T-helper 2 cell treated with Interferon-gamma antibody and Interleukin-4, amounts not matched to agents 100 ng/mL and 5 ng/mL, for 36 hours (primary cell): ENCODE measurements at places on chromosomes 11 and 22. TPM values are rescaled to one million over a fixed set of nuclear protein-coding genes. Genes with fewer than 3 reads are reported as not detected.

Gene PRSS23
- total RNA-seq: 0.48 and 0.75 TPM in 2 replicates

Gene OR8G1
- total RNA-seq: not detected in 2 replicates

Gene SLC29A2
- total RNA-seq: 8.0 and 8.1 TPM in 2 replicates

Gene C11orf21
- total RNA-seq: 39.5 and 40.8 TPM in 2 replicates

Gene EMID1
- 0.14 and 0.39 TPM in 2 replicates for total RNA-seq

Gene C22orf42
- total RNA-seq: not detected in 2 replicates

Gene OR10D3
- total RNA-seq: not detected in 2 replicates
